ENCODE measurements at places on chromosomes 3 and 15. TPM values are rescaled to one million over a fixed set of nuclear protein-coding genes. Genes with fewer than 3 reads are reported as not detected.

BCL2A1 gene
- 18.7 TPM for total RNA-seq

C3orf49 gene
- total RNA-seq, result not detected

NRG4 gene
- total RNA-seq, result 1.1 TPM

KLHL40 gene
- total RNA-seq, result not detected

ZNF501 gene
- total RNA-seq, result not detected

EPHB3 gene
- total RNA-seq, result 0.23 TPM

GP5 gene
- not detected for total RNA-seq

SLC6A20 gene
- total RNA-seq, result not detected

C3orf38 gene
- total RNA-seq, result 19.0 TPM

ARHGEF26 gene
- 6.5 TPM for total RNA-seq

SLC15A2 gene
- 0.08 TPM for total RNA-seq

ISG20 gene
- total RNA-seq, result 33.2 TPM

SNX33 gene
- 14.6 TPM for total RNA-seq

GABRB3 gene
- total RNA-seq, result 72.6 TPM

SERINC4 gene
- 0.10 TPM for total RNA-seq

XCR1 gene
- total RNA-seq, result not detected

DTX3L gene
- 6.0 TPM for total RNA-seq

PLEKHO2 gene
- total RNA-seq, result 5.5 TPM

GABRG3 gene
- total RNA-seq, result 0.31 TPM

C3orf20 gene
- total RNA-seq, result 0.03 TPM

Data from A549 treated with RU486 at 1 μM for 4 hours (cell line).